Activated T-cell treated with anti-CD3 and anti-CD28 coated beads for 1 hour (primary cell): ENCODE measurements at places on chromosomes 5 and 9.

DNA sequence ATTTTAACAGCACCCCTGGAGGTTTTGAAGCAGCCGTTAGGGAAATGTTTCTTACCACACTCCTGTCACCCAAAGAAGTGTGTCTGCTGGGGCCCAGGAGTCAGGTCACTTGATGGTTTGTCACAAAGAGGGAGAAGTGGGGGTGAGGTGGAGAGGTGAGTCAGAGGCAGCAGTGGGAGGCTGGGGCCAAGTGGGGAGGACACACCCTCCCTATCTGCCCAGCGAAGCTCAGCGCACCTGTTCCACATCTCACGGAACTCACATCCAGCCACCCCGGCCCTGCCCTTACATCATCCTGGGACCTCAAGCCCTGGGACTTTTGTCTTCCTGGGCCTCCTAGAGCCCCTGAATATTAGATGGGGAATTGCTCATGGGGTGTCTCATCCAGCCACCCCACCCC lies 171.1 kb upstream of the SMIM23 start:
- DNase-seq = no peak

DNA sequence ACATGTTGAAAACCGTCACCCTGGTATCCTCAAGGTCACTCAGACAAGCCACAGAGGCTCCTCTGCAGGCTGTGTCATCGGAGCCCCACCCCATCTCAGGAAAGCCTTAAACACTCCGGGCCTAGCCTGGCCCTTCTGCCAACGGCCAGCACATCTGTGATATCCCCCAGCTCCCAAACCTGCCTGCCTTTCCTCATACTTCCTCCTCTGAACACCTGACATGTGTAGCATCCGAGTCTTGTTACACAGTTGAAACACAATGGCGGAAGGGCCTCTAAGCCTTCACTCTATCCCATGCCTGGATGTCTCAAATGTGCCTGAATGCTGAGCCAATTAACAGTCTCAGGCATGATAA lies 32.9 kb upstream of the TGFBR1 start:
- DNase-seq = no peak

DNA sequence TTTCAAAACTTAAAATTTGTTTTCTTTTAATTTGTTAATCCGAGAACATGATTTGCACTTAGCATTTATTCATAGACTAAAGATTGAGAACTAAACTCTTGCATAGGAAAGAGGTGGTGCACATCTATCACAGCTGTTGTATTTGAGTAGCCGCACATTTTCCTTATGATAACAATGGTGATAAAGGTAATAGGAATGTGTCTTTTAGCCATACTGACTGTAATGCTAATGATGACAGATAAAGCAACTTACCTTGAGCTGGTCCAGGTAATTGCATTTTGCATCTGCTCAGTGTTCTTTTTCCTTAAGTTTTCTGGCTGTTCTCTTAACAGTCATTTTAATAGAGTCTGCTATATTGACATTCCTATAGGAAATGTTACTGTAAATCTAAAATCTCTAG lies 19.0 kb downstream of the PHAX start:
- DNase-seq = no peak

GRCh38 chr5:141149812-141150211 lies at the start of gene PCDHB6:
TSS of gene PCDHB6 (plus strand) at chr5:141150057. CDS start at chr5:141150258, 201 bp downstream.
- no peak for DNase-seq

DNA sequence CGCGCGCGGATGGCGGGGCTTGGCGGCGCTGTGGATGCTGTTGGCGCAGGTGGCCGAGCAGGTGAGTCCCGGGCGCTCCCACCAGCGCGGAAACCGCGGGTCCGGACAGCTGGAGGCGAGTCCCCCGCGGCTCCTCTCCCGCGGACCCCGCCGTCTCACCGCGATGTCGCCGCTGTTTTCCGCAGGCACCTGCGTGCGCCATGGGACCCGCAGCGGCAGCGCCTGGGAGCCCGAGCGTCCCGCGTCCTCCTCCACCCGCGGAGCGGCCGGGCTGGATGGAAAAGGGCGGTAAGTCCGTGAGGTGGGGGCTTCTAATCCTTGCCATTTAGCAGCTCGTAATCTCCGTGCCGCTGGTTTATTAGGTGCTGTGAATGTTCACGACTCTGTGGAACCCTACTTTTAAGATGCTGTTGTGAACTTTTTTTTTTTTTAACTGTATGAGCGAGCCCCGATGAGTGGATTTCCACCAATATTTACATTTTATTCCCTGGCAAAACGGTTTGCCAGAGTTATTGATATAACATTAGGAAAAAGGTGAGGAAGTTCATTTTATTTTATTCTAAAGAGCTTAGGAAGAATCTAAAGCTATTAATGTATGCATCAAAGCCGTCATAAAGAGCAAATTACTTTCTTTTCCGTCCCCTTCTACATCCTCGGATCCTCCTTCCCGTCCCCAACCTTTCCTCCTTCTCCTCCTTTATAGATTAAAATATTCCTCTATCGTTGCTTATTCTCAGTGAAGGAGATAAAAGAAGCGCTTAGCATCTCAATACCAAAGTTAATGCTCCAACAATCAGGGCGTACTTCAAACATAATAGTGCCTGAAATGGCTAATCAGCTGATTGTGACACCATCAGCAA lies 579 bp downstream of the ADAMTS16 start:
- DNase-seq = no peak

DNA sequence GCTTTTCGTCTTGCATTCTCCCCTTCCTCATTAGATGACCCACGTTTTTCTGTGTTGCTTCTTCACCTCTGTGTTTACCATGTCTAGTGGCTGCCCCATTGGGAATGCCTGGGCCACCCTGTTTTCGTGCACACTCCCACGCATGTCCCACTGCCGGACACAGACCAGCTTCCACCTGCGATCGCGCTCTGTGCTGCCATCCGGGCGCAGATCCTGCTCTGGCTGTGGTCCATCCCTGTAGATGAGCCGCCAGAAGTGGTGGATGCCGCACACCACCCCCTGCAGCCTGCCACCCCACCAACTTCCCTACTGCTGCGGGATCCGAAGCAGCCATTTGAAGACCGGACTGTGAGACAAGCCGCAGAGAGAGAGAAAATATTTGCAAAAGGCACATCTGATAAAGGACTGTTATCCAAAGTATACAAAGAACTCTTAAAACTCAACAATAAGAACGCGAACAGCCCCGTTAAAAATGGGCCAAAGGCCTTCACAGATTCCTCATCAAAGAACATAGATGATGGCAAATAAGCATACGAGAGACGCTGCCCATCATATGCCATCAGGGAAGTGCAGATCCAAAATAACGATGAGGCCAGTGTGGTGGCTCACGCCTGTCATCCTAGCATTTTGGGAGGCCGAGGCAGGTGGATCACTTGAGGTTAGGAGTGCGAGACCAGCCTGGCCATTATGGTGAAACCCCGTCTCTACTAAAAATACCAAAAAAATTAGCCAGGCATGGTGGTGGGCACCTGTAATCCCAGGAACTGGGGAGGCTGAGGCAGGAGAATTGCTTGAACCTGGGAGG lies 163.7 kb downstream of the COL23A1 start:
- no peak for DNase-seq

DNA sequence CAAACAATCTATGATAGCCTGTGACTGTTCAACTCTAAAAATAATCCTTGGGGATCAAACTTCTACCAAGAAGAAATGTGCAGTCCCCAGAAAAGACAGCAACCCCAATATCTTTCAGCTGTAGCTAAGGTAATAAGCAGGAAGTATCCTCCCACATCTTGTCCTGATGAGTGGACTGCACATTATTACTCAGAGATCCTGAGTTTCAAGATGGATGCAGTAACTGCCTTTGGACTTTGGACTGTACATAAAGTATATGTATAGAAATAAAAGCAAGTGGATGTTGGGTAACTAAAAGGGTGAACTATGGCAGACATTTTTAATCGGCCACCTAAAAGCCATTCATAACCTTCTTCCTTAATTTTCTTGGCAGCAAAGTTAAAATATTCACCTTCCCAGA lies 45.1 kb downstream of the SMIM23 start:
- no peak for DNase-seq

DNA sequence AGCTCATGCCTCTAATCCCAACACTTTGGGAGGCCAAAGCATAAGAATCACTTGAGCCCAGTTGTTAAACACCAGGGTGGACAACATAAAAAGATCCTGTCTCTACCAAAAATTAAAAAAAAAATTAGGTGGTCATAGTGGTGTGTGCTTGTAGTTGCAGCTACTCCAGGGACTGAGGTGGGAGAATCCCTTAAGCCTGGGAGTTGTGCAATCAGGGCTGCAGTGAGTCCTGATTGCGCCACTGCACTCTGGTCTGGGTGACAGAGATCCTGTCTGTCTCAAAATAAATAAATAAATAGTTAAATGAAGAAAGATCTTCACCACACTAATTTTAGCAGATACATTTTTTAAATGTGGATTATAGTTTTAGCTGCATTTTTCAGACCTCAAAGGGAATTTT lies 433.2 kb downstream of the MAT2B start:
- no peak for DNase-seq

DNA sequence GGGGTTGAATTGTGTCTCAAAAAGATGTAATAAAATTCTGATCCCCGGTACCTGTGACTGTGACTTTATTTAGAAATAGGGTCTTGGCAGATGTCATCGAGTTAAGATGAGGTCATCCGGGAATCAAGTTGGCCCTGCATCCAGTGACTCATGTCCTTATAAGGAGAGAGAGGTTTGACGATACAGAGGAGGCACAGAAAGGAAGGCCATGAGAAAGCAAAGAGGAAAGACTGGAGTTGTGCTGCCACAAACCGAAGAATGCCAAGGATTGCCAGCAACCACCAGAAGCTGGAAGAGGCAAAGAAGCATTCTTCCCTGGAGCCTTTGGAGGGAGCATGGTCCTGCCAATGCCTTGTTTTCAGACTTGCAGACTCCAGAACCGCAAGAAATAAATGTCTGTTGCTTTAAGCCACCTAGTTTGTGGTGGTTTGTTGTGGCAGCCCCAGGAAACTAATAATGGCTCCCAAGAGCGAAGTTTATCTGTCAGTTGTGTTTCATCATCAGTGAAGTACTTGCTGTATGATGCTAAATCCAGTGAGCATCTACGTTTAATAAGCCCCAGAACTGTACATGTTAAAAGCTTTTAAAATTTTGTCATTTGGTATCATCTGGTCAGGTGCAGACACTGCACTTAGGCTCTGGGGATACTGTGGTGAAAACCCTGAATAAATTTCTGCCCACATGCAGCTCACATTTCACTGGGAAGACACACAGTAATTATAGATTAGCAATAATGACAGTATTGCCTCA lies 114.8 kb downstream of the TLE4 start:
- DNase-seq = no peak

GRCh38 chr9:20670395-20670794 lies 13.7 kb upstream of the FOCAD start:
- DNase-seq = no peak

DNA sequence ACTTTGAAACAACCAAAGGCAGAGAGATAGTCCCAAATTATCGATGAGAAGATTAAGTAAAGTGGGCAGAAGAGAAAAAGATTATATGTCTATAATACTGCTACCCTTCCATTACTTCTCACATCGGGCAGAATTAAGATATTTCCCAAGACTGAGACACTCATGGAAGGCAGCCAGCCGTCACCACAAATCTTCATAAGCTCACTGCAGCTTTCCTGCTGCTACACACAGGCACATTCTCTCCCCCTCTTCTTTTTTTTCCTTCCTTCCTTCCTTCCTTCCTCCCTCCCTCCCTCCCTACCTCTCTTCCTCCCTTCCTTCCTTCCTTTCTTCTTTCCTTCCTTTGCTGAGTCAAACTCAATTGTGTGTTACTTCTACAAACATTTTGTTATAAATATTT lies 58.7 kb upstream of the SPATA31C2 start:
- no peak for DNase-seq

DNA sequence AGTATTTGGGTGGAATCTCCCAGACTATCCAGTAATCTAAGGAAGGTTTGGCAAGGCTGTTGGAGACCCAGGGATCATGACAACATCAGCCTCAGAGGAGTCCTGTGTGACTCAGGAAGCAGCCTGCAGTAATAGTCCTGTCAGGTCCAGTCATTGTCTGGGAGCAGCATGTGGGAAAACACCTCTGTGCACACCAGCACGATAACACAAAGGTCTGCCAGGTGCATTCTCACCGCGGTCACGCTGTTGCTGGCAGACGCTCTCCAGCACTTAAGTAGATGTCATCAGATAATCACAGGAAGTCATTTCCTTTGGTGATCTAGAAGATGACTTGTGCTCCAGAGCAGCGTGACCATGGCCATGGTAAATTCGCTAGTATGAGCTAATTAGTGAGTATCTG lies 99.2 kb upstream of the IQGAP2 start:
- DNase-seq = no peak

DNA sequence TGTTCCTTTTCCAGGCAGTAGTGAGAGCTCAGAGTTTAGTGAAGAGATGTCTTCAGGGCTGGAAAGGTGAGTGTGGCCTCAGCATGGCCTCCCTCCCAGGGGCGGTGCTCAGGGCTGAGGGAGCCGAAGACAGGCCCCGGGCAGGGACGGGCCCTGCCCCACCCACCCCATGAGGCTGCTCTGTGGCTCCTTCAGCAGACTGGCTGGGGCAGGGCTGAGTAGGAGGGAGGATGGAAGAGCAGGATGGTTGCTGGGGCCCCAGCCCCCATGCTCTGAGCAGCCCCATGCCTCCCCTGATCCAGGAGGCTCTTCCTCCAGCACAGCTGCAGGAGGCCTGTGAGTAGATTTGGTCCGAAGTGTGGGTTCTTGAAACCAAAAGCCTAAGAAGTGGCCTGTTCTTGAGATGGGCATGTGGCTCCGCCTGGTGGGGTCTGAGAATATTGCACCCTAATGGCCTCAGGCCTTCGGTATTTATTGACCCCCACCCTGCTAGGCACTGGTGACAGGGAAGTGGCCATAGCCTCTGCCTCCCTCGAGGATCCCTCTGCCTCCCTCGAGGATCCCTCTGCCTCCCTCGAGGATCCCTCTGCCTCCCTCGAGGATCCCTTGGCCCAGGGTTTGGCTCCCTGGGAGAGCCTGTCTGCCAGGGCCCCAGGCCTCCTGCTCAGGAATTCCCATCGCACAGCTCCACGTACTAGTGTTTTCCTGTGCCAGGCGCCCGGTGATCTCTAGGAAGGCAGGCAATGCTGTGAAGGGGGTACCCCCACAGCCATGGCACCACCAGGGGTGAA lies 65.4 kb upstream of the GARNL3 start:
- peak; percentile 69 for DNase-seq

DNA sequence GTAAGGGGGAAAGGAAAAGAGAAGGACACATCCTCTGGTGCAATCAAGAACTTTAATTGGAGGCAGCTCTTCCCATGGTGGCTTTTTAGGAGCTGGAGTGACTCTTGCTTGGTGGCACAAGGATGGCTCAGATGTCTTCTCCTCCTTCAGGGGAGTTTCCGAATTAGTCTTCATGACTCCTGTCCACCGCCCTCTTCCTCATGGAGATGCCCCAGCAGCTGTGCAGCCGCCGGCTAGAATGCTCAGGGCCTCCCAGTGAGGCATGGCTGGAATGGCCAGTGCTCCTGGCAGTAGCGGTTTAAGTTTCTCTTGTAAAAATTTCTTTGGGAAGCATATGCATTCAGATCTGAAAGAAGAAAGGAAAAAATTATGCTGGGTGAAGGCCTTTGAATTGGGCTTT lies 8.8 kb upstream of the TEX53 start:
- DNase-seq = no peak

DNA sequence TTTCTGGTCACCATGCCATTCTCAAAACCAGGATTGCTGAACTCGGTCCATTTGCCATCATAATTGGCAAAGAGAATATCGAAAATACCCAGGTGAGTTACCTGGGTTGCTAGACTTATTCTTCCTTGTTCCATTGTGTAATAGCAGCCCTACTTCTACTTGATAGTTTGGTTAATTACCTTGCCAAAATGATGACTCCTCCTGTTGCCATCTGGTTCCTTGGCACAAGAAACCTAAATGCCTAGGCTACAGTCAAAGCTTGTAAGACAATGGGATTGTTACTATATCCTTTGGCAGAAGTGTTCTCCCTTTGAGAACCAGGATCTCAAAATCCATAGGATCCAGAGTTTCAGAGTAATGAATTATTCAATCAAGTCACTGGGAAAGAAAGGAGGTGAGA lies 373.2 kb upstream of the ACTBL2 start:
- DNase-seq = no peak
